Left colon (tissue), 2 donors: ENCODE measurements at places on chromosomes 2 and 18.

DNA sequence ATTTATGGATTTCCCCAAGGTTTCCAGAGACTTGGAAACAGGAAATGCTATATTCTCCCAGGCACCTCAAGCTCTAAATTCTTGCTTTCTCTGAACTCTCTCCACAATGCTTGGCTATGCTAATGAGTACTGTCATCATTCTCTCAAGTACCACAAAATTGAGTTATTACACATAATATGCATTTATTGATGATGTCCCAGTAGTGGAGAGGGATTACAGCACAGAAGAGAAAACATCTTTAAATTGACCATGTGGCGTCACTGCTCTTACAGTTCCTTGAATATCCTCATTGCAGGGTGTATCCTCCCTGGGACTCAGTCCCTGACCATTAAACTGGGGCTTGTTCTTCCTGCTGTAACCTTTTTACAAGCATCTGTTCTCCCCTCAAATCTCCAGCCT, 681.1 kb upstream of the FANCL start:
- DNase-seq = no peak

DNA sequence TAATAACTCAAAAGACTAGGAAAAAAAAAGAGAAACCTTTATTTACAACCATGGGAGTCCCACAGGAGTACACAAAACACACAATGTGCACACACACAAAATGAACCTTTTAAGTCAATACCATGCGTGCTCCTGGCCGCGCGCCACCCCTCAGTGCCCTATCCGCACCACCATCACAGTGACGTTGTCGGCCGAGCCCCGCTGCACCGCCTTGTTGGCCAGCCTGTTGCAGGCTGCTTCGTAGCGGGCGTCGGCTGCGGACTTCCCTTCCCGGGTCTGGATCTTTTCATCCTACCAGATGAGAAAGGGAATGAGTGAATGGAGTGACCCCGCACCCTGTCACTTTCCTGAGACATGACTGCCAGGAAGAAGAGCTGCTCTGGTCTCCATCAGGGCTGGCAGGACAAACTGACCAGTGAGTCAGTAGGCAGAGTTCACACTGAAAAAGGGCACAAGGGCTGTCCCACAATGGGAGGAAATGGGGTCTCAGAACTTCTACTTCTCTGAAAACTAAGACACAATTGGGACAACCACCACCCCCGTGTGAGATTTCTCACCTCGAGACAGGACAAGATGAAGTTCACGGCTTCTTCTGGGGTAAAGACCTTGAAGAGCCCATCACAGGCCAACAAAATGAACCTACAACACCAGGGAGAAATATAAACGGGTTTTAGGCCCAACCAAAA, 11.8 kb downstream of the ERFE start:
- no peak for DNase-seq

DNA sequence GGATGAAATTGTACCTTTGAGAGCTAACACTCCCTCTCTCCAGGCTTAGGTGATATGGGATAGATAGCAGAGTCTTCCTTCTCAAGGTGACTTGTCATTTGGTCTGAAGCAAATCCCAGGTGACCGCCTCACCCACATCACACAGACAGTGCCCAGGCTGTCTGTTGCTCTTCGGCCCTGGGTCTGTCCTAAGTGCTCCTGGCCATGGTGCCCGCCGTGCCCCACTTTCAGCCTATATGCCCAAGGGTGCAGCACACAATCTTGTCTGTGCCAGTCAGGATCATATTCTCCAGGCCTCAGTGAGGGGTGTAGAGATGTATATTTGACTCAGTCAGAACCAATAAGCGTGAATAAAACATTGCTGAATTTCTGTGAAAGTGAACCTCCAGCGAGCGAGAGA, 326.8 kb downstream of the DYSF start:
- DNase-seq = no peak

DNA sequence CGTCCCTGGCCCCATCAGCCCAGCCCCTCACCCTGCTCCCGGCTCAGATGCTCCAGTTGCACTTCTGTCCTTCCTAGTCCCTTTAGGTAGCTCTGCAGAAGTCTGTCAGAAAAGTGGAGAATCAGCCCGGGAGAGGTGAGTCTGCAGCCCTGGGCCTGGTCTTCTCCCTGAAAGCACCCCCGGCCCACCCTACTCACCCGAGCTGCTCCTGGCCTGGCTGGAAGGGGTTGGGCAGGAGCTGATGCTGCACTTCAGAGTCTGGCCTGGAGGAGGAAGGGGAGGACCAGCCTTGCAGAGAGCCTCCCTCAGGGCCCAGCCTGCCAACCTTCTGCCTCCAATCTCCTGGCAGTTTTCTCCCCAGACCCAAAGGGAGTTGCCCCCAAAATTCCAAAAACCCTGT, 15.8 kb downstream of the KHK start:
- DNase-seq = no peak
